ENCODE measurements at places on chromosomes 6 and 20.

GRCh38 chr6:142746524-142746923 lies 198.5 kb downstream of the HIVEP2 start:
- peak; percentile 11 for DNase-seq

- no peak for DNase-seq
These were observed 40.1 kb downstream of the AKAP12 start for GRCh38 chr6:151279891-151280290.

- DNase-seq, result no peak
These were observed 16.6 kb downstream of the ZHX3 start for GRCh38 chr20:41300886-41301285.

- no peak for DNase-seq
These were observed 68.8 kb downstream of the CDS2 start for GRCh38 chr20:5195655-5196054.

- DNase-seq, result no peak
These were observed 173.6 kb downstream of the TFAP2B start for GRCh38 chr6:50992232-50992631.

DNA sequence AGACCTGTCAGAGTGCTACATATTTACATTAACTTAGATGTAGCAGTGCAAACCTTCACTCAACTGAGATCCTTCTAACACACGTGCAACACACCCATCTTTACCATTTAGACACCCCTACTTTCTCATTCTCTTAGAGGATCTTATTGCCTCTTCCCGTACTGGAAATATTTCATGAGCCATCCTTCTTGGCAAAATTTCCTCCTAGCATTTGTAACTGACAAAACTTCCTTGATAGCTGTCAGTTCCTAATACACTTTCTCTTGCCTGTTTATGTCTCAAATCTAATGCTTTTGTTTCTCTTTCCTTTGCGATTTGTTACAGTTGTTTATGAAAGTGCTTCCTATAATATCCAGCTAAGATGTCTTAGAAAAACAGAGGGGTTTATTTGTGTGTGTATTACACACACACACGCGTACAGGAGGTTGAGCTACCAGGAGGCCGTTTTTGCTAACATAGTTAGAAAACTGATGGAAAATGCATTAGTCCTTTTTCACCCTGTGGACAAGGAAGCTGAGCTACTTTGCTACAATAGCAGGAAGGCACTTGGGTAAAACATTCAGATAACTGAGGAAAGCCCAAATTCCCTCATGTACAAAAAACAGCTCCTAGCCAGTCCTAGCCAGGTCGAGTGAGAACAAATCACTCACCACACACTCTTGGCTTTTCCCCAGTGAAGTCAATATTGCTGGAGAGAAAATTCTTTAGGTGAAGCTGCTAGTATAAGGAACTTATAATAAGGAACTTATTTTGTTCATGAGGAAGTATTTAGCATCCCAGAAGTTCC lies 153.6 kb downstream of the NFATC2 start:
- DNase-seq, result no peak

- no peak for DNase-seq
These were observed 4.3 kb upstream of the COX4I2 start for GRCh38 chr20:31633339-31633914.
